GM04503 (cell line): ENCODE measurements at places on chromosomes 16 and 17.

- DNase-seq = no peak
Observed at GRCh38 chr17:56679777-56680422, 86.4 kb downstream of the NOG start.

DNA sequence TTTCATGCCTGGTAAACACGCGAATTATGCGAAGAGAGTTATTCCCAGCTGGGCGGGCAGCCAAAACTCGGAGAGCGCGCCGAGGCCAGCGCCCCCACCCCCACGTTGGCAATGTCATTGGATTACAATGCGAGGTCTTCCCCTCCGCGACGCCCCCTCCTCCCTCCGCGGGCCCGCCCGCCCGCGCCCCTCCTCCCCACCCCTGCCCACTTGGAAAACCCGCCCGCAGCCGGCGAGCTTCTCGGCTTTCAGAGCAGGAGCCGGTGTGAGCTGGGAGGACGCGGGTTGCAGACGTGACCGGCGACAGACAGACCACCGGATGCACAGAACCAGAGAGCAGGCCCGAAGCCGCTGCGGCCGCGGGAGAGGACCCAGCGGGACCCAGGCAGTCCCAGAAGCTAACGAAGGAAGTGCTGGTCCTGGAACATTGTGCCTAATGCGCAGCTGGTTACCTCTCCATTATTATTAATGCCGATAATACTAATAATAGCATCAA lies 4.0 kb downstream of the NOG start:
- no peak for DNase-seq

GRCh38 chr17:41338961-41339485 lies 11.6 kb downstream of the KRT33A start:
- DNase-seq = peak; percentile 48

GRCh38 chr17:71866095-71866494 lies 254.7 kb upstream of the SOX9 start:
- DNase-seq = no peak
